ENCODE measurements at places on chromosomes 12 and 14.

DNA sequence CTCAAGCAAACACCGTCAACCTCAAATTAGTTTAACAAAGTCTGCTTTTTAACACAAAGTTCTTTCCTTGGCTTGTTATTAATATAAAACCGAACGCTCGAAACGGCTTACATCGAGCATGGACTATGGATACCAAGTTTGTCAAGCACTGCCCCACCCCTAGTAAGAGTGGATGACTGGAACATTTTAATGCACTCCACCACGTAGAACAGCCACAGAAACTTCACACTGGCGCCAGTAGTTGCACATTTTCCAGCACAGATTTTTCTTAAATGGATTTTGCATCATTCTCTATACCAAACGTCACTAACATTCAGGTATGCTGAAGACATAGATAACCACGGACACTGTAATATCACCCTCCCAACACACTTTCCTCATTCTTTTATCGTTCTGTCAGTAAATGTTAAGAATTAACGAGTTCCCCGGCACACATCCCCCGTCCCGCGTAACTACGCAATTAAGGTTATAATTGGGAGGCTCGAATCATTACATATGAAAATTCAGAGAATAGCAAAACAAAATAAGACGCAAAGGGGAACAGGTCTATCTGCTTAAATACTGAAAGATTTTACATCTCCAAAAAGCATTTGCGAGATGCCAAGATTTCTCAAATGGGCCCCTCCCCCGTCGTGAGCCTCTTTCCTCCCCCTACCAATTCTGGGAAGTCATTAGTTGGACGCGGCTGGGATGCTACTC is 990 bp downstream of the FERMT2 start:
- no peak for DNase-seq

DNA sequence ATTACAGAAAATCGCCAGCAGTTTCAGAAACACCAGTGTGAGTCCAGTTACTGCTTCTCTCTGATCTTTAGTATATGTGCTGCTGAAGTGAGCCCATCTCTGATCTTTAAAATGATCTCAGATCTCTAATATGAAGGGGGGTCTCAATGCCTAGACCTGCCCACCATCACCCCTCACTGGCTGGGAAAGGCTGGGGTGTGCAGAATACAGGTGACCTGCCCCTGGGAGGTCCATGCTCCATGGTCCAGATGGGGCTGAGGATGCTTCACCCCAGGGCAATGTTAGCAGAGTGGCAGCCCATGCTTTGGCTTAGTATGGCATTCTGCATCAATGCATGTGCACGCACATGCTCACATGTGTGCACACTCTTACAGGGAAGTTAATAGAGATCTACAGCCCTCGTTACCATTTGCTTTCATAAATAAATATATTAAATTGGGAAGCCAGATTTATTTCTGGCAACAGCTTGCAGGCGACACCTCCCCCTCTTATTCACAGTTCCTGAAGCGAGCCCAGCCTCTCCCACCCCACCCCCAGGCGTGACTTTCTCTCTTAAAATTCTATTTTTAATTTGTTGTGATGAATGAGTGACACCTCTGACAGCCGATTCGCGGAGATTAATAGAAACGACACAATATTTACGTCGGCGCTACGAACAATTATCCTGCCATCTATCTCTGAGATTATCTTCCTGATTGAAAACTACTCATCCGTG is 104.7 kb upstream of the ESRRB start:
- no peak for DNase-seq

DNA sequence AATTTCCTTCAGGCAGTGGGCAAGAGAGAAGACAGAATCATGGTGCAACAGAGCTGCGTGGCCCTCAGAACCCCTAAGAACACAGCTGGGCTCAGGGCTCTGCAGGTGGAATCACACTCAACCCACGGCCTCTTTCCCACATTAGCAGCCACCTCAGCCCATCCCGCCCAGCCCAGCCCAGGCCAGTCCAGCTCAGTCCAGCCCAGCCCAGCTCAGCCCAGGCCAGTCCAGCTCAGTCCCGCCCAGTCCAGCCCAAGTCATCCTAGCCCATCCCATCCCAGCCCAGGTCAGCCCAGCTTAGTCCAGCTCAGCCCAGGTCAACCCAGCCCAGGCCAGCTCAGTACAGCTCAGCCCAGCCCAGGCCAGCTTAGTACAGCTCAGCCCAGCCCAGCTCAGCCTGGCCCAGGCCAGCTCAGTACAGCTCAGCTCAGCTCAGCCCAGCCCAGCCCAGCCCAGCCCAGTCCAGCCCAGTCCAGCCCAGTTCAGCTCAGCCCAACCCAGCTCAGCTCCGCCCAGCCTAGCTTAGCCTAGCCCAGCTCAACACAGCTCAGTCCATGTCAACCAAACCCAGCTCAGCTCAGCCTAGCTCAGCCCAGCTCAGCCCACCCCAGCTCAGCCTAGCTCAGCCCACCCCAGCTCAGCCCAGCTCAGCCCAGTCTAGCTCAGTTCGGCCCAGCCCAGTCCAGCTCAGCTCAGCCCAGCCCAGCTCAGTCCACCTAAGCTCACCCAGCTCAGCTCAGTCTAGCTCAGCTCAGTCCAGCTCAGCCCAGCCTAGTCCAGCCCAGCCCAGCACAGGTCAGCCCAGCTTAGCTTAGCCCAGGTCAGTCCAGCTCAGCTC is 183.1 kb downstream of the TMEM121 start:
- DNase-seq = no peak

DNA sequence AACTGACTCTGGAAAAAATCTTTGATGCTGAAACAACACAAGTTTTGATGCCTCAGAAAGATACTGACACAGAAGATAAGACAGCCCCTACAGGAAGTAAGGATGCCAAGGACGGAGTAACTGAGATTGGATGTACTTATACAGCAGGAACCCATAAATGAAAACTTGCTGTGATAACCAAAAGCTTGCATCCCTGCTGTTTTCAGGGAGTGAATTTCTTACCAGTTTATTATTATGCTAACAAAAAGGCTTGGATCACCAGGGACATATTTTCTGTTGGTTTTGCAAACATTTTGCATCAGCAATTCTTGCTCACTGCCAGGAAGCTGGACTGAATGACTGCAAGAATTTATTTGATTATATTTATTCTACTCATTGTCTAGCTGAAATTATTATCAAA is 197.7 kb downstream of the NAV3 start:
- DNase-seq = no peak

GRCh38 chr14:44404599-44404998 is 102.5 kb downstream of the FSCB start:
- no peak for DNase-seq

GRCh38 chr12:5830111-5830510 is 114.9 kb downstream of the ANO2 start:
- DNase-seq = no peak

DNA sequence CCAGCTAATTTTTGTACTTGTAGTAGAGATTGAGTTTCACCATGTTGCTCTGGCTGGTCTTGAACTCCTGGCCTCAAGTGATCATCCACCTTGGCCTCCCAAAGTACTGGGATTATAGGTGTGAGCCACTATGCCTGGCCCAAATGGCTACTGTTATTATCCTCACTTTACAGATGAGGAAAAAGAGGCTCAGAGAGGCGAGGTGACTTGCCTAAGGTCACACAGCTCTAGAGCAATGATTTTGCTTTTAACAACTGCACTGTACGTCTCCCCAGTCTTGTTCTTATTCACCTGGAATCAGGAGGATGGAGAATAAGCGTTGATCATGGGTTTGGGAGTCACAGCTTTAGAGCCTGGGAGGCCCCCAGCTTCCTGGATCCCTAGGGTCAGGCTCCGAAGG is 69.8 kb upstream of the NCOR2 start:
- no peak for DNase-seq

- no peak for DNase-seq
Measured at GRCh38 chr14:95472819-95473251, 43.6 kb downstream of the SYNE3 start.

GRCh38 chr12:24823808-24824515 is 124.9 kb downstream of the BCAT1 start:
- no peak for DNase-seq

DNA sequence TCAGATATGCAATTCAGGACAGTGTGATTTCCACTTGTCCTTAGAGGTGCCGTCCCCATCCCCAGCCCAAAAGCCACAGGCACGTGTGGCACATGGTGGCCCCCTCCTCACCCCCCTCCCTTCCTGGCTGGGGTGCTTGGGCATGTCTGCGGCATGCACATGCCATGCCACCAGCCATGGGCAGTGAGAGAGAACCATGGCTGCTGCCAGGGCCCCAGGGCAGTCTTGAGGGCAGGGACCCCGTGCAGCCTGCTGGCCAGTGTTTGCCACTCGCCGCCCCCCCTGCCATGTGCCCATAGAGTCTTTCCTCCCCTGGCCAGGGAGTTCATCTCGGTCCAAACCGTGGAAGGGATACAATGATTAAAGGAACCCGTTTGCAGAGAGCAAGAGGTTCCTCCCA is 41.5 kb downstream of the TNFAIP2 start:
- DNase-seq = no peak

DNA sequence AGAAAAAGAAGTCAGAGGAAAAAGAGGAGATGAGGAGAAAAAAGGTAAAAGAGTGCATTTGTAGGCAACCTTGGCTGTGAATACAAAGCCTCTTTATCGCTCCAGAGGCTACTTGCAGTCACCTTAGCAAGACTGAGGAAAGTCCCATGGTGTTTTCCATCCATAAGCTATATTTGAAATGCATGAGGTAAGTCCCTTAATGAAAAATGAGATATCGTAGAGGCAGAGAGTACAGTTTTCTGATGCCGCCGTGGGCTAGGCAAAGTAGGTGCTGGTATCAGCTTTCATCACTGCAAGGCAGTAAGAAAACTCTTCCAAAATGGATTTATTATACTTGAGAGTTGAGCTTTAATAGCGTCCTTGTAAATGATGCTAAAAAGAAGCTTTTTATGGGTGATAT is 186.8 kb downstream of the ASCL1 start:
- no peak for DNase-seq

GRCh38 chr12:76183459-76184186 is 99.1 kb upstream of the NAP1L1 start:
- DNase-seq = no peak

DNA sequence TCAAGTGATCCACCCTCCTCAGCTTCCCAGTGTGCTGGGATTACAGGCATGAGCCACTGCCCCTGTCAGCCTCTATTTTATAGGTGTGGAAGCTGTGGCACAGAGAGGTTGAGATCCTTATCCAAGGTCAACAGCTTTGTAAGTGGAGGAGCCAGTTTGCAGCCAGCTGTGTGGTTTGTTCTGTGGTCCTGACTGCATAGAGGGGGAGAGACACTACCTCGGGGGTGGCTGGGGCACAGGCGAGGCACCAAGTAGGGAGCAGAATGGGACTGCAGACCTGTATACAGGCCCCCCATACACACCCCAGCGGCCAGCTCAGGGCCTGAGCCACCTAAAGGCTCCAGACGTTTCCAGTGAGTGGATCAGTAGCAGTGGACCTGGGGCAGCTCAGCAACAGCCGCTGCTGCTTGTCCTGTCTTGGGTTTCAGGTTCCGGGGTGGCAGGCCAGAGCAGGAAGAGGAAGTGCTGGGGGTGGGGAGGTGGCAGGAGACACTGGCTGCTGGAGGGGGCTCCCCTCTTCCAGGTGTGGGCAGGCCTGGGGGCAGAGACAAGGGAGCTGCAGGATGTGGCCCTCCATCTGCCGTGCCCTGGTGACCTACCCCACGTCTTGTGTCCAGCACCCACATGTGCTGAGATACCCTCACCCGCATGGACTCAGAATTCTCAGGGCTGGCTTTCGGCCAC is 11.0 kb downstream of the ORAI1 start:
- DNase-seq = peak; percentile 18

GRCh38 chr12:26851031-26851809 is 18.2 kb upstream of the ITPR2 start:
- no peak for DNase-seq

DNA sequence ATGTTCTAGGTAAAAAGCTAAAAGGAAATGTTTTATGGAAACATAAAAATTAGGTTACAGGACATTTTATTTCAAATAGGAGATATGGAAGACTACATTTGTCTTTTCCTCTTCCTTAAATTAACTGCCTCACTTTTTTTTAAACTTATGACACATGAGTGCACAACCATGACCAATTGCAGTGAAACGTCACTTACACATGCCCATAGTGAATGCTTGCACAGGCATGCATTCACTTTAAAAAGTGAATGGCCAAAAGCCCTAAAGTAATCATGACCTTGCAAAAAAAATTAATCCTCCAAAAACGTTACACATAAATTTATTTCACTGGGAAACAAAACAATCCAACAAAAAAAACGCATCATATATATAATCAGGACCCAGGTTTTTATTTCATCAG is 343.2 kb upstream of the TMTC1 start:
- no peak for DNase-seq

DNA sequence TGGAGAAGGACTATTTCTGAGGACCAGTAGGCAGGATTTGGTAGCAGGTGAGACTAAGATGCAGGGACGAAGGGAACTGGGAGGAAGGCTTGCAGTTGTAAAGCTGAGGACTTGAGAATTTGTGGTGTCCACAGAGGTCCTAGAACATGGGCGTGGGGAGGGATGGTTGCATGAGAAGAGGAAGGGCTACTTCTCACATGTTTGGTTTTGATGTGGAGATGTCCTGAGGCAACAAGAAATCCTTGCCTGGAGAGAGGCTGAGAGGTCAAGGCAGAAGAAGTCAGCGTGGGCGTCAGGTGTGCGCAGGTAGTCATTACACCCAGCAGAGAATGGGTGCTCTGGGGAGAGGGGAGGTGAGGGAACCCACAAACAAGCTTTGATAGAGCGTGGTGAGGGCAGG is 5.7 kb upstream of the RABGGTA start:
- no peak for DNase-seq

All from stimulated activated CD4-positive, alpha-beta T cell treated with anti-CD3 and anti-CD28 coated beads, Interleukin-15, amount 100 ng/mL, for 1 hour (primary cell).